ENCODE measurements at places on chromosomes 6 and 20.

- no peak for DNase-seq
Observed at GRCh38 chr6:110355727-110356126, 2.4 kb downstream of the METTL24 start.

- DNase-seq, result no peak
Observed at GRCh38 chr20:62772990-62773844, 23.1 kb upstream of the MRGBP start.

DNA sequence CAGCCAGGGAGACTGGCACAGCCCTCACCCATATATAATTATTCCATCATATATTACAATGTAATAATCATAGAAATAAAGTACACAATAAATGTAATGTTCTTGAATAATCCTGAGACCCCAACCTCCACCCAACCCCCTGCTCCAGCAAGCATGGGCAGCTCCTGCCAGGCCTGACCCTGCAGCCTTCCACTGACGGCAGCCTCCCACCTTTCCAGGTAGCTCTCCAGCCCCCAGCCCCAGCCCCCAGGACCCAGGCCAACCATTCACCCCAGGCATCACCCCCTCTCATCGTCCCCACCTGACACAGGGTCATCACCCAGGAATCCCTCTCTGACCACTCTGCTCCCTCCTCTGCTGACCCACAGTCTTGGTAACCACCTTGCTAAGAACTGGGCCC is 14.6 kb downstream of the TFEB start:
- DNase-seq, result no peak

- DNase-seq, result no peak
Observed at GRCh38 chr6:1821513-1822183, 211.9 kb downstream of the FOXC1 start.

DNA sequence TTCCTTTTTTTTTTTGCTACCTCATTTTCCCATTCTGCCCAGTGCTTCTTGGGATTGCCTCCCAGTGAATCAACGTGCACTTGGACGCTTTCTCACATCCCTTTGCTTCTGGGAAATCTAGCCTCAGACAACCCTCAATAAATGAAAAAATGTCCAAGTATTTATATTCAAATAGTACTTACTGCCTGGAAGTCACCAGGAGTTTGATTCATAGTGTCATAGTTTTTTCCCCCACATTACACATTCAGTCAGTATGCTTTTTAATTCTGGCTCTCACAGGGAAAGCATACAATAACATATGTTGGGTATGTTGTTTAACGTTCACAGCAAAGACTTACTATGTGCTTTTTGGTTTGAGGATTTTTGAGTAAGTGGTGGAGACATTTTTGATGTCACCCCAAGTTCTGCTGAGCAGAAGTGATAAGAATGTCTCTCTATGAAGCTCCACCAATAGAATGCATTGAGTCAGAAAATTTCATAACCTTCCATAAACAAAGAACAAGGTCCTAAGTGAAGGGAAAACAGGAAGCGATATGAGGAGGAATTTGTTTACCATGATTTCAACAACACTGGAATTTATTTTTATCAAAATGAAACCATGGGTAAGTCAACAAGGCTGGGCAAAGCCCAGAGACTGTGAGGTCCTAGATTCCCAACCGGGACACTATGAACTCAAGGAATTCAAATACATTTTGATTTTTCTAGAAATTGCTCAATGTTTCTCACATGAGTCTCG is 301.2 kb upstream of the BMP2 start:
- no peak for DNase-seq

DNA sequence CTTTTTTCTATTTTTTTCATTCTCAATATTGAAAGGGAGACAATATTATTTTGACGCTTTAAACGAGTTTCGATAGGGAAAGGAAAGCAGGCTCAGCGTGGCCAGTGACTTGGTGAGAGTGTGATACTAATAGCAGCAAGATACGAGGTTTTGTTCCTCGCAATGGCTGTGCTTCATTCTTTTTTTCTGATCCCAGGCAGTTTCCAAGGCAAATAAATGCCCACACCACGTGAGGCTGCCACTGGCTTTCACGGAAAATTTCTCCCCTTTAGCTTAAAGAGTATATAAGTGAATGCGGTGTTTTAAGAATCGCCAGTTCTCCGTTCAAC is 196.4 kb upstream of the ZNF184 start:
- no peak for DNase-seq
